ENCODE measurements at places on chromosomes 16 and 17.

DNA sequence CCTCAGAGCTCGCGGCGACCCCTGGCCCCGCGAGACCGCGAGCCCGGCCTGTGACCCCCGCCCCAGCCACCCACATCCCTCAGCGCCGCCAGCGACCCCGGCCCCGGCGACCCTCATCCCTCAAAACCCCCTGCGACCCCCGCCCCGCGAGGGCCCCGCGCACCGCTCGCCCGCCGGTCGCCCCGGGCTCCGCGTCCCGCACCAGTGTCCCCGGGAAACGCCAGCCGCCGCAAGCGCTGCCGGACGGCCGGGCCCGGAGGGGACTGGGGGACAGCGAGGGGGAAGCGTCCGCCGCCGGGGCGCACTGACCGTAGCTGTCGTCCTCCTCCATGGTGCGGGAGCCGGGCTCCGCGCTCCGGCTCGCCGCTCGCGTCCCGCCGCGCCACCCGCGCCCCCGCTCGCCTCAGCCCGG, at the start of gene CYTH1:
Gene CYTH1 (minus strand): TSS at position 381 of the 412 bp plus-strand sequence. CDS start 50 bp downstream, at position 331.
- DNase-seq = no peak

GRCh38 chr17:82665217-82665616, 17.0 kb upstream of the WDR45B start:
- DNase-seq = no peak

DNA sequence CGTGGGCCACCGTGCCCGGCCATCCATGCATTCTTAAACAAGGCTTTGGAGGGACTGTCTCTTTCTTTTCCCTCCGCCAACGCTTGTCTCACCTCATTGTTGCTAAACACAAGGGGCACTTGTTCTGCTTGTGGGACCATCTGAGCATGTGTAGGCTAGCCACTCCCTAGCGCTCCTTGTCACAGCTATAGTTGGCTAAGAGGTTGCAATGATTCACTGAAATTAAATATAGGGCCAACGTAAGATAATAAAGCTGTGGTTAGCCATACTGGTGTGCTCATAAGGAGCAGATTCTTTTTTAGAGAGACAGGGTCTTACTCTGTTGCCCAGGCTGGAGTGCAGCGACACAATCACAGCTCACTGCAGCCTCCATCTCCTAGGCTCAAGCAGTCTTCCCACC, 41.2 kb downstream of the KIAA0513 start:
- DNase-seq = no peak

DNA sequence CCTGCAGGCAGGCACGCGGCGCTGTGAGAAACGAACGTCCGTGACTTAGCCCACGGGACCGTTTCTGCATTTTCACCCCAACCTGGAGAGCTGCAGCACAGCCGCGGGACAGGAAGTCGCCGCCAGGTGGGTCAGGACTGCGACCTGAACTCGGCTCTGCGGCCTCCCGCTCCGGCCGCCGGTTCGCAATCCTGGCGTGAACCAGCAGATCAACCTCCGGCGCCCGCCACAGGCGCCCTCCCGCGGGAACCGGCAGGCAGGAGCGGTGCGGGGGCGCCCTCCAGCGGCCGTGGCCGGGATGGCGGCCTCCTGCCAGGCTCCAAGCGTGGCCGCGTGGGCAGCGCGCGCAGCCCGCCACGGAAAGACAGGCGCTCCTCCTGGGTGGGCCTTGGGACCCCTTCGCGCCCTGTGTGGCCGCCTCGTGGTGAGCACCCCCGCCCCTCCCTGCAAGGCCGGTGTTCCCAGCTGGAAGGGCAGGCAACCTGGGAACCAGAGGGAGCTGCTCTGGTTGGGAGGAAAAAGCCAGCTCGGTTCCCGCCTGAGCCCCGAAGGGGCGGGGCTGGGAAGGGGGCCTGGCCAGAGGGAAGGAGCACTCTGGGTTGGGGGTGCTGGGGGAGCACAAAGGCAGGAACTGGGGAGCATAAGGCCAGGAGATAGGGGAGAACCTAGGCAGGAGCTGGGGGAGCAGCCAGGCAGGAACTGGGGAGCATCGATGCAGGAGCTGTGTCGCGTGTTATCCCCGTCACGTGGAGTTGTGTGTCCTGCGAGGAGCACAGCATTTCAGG, 28.2 kb downstream of the ACTG1 start:
- peak; percentile 84 for DNase-seq

- DNase-seq = no peak
Observed at GRCh38 chr17:4407216-4407615, 26.5 kb upstream of the SPNS3 start.

DNA sequence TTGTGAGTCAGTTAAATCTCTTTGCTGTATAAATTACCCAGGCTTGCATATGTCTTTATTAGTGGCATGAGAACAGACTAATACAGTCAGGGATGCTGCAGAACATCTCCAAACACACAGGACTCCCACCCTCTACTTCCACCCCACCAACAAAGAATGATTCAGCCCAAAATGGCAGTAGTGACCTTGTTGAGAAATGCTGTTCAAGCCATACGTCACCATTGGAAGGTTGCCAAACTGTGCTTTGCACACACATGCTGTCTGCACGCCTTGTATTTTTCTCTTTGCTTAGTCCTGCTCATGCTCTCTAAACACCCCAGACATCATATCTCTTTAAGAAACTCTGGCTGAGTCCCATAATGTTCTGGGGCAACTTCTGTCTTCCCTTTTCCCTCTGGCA, 589.6 kb downstream of the WWOX start:
- no peak for DNase-seq

DNA sequence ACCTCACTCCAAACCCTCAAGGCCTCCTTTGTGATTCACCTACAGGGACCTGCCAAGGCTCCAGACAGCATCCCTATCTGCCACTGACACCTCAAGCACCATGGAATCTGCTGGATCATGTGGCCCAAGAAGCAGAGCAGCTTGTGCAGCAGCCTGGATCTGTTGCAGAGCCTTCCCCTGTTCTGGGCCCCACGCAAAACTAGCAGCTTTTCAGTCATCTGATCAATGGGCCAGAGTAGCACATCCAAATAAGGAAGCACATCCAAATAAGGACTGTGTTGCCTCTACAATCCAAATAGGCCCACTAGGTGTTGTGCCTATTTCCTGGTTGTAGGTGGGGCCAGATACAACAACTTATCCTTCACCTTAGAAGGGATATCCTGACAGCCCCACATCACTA, 97.1 kb upstream of the GNAO1 start:
- DNase-seq = no peak

GRCh38 chr17:63002625-63003024, 36.6 kb downstream of the TANC2 start:
- no peak for DNase-seq

DNA sequence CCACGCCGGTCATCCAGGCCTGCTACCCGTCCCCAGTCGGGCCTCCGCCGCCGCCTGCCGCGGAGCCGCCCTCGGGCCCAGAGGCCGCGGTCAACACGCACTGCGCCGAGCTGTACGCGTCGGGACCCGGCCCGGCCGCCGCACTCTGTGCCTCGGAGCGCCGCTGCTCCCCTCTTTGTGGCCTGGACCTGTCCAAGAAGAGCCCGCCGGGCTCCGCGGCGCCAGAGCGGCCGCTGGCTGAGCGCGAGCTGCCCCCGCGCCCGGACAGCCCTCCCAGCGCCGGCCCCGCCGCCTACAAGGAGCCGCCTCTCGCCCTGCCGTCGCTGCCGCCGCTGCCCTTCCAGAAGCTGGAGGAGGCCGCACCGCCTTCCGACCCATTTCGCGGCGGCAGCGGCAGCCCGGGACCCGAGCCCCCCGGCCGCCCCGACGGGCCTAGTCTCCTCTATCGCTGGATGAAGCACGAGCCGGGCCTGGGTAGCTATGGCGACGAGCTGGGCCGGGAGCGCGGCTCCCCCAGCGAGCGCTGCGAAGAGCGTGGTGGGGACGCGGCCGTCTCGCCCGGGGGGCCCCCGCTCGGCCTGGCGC, 2.4 kb downstream of the HIC1 start:
- no peak for DNase-seq

- DNase-seq = no peak
Observed at GRCh38 chr17:79996291-79996690, 39.4 kb downstream of the TBC1D16 start.

GRCh38 chr17:62933501-62934385, 32.3 kb upstream of the TANC2 start:
- DNase-seq = no peak

- no peak for DNase-seq
Observed at GRCh38 chr16:10729104-10730048, 14.3 kb upstream of the NUBP1 start.

GRCh38 chr17:72294487-72294893, 173.7 kb downstream of the SOX9 start:
- no peak for DNase-seq

DNA sequence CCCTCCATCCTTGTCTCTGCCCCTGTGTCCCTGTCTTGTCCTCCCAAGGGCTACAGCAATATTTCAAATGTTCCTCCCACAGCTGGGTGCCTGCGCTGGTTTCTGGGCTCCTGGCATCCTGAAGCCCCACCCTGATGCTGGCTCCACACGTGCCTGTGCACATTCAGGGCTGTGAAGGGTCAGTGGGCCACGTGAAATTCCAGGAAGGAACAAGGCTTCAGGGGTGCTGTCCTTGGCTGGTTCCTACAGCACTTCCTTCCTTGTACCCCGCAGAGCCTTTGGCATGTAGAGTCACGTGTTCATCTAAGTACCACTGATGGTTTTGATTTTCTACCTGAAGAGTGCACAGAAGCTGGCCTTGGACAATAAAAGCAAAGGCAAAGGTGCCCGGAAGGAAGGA, 57.7 kb upstream of the NLK start:
- no peak for DNase-seq

- DNase-seq = no peak
Observed at GRCh38 chr17:78672871-78673371, 95.7 kb upstream of the DNAH17 start.

DNA sequence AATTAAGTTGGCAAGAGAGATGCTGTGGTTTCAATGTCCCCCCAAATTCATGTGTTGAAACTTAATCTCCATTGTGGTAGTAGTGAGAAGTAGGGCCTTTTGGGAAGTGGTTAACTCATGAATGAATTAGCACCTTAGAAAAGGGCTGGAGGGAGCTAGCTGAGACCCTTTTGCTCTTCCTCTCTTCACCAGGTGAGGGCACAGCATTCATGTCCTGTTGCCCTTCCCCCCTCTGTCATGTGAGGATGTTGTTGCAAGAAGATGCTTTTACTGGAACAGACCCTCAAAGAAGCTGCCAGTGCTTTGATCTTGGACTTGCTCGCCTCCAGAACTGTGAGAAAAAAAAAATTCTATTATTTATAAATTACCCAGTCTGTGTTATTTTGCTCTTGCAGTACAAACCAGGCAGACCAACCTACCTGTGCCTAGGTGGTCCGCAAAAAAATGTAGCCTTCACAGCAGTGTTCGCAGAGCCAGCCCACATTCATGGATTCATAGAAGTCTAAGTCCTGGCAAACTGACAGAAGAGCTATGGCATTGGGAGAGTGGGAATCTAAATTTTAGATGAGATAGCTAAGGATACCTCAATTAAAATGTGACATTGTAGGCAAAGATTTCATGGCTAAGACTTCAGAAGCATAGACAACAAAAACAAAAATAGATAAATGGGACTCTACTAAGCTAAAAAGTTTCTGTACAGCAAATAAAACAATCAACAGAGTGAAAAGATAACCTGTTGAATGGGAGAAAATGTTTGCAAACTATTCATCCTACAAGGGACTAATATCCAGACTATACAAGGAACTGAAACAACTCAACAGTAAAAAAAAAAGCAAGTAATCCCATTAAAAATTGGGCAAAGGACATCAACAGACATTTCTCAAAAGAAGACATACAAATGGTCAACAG, 32.0 kb upstream of the ABCA5 start:
- no peak for DNase-seq

GRCh38 chr17:8697323-8697741, 47.3 kb downstream of the CCDC42 start:
- DNase-seq = no peak
